Foreskin melanocyte (primary cell): ENCODE measurements at places on chromosomes 11 and 22.

GRCh38 chr11:62217191-62217748, 8.8 kb downstream of the SCGB2A1 start:
- DNase-seq, result no peak

DNA sequence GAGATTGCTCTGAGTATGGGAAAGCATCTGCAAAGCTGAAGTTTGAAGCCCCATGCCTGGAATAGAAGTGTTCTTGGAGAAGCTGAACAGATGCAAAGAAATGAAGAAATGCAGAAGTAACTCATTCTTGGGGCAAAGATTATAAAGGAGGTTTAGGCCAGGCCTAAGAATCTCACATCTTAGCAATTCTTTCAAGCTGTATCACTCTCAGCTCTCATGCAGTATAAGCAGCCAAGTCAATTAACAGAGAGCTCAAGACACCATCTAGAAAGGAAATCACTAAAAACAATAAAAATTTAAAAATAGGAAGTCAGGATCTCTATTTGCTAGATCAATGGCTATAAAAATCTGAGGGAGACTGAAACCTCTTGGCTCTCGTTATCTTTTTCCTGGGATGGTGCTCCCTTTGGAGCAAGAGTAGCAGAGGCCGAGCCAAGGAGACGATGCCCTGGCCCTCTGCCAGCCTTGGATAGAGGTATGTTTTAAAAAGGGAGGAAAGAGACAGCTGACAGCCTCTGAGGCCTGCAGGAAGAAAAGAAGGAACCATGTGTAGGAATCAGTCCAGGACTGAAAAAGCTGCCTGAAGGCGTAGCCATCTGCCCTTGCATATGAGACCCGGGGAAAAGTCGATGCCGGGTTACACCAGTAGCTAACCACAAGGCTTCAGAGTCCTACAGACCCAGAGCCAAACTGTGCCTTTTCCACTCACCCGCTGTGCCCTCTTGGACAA, 229.8 kb downstream of the BLID start:
- DNase-seq, result no peak

DNA sequence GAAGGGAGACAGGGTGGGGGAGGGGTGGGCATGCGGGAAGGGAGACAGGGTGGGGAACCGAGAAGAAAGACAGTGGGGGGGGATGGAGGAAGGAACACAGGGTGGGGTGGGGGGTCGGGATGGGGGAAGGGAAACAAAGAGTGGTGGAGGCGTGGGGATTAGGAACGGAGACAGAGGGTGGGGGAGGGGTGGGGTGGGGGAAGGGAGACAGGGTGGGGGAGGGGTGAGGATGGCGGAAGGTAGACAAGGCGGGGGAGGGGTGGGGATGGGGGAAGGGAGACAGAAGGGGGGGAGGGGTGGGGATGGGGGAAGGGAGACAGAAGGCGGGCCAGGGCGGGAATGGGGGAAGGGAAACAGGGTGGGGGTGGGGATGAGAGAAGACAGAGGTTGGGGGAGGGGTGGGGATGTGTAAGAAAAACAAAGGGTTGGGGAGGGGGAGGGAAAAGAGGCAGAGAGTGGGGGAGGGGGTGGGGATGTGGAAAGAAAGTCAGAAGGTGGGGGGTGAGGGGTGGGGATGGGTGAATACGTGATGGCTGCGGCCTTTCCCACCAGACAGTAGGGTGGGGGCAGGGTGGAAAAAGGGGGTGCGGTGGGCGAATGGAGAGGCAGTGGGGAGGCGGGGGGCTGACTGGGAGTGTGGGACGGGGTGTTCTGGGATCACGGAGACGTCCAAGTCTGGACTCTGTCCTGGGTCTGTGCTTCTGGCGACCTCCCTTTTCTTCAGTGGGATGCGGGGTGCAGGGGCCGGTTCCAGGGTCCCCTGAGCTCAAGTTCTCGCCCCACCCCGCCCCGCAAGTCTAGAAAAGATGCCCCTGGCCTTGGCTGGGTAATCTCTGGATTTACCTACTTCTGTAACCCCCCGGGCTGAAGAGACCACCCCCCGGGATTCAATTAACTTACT, 744 bp downstream of the PRAME start:
- DNase-seq, result no peak

GRCh38 chr11:62974848-62975522, 9.8 kb downstream of the SLC22A6 start:
- no peak for DNase-seq

DNA sequence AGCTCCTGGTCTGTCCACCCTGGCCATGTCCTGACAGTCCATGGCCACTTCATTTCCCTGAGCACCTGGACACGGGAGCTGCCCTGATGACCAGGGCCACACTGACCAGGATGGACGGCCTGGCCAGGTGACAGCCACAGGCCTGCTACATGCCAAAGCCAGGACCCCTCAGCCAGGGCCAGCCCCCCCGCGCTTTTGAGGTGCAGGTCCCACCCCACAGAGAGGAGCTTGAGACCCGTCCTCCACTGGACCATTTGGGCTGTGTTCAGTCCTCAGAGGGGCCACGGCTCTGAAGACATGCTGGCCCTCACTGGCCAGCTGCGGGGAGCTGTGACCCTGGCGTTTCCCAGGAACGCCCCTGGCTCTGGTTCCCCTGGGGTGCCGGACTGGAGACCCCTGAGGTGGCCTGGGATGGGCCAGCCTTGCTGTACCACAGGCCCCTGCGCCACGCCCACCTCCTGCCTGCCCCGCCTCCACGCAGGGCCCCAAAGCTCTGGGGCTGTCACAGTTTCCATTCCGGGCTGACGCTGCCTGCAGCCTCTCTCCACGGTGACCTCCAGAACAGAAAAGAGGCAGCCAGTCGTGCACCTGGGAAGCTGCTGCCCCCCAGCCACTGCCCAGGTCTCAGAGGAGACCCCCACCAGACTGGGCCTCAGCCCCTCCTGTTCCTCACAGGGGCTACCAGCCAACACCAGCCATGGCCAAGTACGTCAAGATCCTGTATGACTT, 18.2 kb downstream of the EPS8L2 start:
- DNase-seq, result no peak

DNA sequence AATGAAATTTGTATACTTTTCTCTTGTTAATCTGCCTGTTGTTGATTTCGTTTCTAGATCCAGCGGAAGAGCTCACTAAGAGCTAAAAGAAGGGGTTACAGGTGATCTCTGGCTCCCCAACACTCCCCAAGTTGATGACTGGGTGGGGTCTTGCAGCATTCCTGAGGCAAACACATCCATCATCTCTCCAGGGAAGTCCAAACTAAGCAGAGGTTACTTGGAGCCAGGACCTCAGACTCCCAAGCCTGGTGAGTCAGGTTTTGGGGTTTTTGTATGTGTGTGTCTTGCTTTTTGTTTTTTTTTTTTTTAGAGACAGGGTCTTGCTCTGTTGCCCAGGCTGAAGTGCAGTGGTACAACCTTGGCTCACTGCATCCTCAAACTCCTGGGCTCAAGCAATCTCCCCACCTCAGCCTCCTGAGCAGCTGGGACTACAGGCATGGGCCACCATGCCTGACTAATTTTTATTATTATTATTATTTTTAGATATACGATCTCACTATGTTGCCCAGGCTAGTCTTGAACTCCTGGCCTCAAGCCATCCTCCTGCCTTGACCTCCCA, 11.5 kb upstream of the RPS3 start:
- no peak for DNase-seq

DNA sequence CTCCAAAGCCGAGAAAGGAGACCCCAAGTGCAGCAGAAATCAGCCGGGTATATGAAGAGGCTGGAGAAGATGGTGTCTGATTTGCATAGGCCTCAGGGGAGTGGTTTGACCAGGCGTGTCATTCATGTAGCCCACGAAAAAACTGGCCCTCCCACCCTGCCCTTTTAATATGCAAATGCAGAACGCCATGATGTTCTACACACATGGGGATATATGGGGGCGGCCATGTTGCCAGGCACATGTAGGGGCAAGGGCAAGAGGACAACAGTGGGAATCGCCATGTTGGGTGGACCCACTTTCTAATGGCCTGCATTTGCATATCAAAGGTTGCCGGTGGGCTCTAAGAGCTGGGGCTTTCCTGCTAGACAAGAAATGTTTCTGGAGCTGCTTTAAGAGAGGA, 86.4 kb downstream of the ISX start:
- no peak for DNase-seq

- DNase-seq, result peak; percentile 9
These were observed 30.0 kb upstream of the RAB39A start for GRCh38 chr11:107898270-107898669.

DNA sequence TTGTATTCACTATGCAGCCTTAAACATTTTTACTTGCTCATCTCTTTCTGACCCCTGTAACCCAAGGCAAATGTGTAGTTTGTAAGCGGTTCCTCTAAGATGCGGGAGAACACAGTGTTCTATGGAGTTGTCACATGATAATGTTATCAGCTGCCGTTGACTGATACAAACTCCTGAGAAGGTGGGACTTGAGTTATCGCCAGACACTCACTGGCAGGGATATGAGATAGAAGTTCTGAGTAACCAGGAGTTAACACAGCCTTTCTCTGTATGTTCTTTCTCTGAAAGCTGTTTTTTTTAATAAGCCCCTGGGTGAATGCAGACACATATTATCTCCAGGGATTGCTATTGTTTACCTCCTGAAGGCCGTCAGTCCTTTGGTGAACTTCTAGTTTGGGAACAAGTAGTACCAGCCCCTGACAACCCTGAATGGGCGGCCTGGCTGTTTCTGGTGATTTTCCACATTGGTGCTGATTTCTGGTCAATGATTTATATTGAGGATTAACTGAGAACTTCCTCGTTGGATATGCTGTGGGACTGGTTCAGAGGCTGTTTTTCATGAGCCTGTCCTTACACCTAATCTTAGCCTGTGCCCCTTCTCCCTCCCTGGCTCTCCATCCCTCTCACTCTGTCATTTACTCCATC, 155.3 kb upstream of the RASSF10 start:
- no peak for DNase-seq

DNA sequence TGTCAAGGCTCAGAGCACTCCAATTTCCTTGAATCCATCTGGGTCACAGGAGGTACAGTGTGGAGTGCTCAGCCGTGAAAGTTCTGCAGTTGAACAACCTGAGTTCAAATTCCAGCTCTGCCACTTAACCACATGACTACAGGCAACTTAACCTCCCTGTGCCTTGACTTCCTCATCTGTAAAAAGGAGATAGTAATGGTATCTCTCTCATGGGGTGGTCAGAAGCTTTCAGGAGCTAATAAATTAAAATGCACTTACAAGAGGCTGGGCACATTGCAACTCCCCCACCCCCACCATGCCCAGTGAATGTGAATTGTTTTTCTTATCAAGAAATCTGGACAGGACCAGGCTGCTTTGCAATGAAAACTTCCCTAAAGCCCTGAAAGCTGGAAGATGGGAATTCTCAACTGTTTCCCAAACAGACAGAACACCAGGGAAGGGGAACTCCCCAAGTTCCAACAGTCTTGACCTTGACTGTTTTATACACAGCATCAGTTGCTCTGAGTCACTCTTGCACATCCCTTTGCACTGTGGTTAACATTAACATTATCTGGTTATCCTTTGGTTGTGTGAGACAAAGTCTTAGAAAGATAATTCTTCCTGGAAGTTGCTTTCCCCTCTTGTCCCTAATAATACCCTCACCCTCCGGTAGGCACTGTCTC, 137.0 kb downstream of the SLC1A2 start:
- DNase-seq, result no peak

DNA sequence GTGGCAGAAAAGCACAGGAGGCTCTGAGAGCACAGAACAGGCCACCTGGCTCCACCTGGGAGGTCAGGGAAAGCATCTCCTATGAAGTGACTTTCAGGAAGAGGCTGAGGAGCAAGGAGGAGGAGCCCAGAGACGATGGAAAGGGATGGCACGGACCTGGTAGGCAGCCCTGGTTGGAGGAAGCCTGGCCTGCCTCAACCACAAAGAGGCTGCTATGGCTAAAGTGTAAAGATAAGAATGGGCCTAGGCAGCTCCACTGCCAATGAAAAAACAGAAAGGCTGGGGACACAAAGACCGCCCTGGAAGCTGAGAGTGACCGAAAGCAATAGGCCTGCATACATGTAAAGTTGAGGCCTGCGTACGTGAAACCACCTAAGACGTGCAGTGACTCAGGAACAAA, 31.2 kb upstream of the ETS1 start:
- no peak for DNase-seq

DNA sequence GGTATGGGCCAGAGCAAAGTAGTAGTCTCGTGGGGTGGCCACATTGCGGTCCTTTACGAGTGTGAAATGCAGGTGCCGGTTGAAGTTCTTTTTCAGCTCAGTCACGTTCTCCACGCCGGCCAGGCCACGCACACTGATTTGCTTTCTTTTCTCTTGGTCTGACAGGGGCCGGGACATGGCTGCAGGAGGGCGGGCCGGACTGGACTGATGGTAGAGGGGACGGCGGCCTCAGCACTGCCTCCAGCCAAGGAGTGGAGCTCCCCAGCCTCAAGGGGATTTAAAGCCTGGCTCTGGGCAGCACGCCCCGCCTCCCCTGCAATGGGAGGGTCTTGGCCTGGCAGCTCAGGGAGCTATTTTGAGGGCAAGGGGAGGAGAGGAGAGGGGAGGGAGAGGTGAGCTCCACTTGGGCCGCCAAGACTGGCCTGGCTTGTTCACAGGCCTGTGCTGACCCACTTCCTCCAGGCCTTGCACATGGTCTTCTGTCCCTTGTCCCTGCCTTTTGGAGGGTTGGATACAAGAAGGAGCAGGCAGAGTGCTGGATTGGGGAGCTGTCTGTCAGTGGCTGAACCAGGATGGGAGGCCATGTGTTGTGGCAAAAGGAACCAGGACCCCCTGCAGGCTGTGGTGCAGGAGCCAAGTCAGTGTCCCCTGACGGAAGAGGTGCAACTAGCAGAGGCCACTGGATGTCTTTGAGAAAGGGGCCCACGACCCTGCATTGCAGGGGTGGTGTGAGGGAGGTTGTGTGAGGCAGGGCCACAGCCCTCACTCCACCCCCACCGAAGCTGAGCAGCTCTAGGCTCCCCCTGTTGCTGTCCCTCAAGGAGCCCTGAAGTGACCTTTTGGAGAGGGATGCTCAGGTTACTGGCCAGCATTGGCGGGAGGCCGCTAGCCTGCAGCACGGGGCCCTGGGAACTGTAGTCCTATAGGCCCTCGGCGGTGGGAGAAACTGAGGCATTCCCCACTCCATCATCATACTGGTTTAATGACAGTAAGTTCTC, at the start of gene PYGM:
TSS of gene PYGM (minus strand) at position 253 of the 998 bp plus-strand sequence. CDS start at position 177, 76 bp downstream.
- no peak for DNase-seq

DNA sequence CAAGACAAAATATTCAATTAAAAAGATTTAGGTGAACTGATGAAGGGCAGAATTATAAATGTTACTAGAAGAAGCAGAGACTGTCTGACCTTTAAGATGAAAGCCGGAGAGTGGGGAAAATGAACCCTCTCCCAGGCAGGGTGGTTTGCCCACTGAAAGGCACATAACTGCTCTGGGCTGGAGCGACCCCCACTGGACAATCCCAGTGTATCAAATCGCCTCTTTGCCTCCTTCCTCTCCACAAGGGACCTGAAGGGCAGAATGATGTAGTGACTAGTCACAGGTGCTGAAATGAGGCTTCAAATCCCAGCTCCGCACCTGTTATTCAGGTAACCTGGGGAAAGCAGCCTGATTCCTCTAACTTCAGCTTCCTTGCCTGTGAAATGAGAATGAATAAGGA, 69.0 kb downstream of the EFCAB6 start:
- no peak for DNase-seq
